ENCODE measurements at places on chromosomes 4 and X.

GRCh38 chr4:124803641-124804040 is 91.1 kb upstream of the ANKRD50 start:
- no peak for DNase-seq

- no peak for DNase-seq
Observed at GRCh38 chrX:150269605-150270254, 93.4 kb upstream of the MAMLD1 start.

DNA sequence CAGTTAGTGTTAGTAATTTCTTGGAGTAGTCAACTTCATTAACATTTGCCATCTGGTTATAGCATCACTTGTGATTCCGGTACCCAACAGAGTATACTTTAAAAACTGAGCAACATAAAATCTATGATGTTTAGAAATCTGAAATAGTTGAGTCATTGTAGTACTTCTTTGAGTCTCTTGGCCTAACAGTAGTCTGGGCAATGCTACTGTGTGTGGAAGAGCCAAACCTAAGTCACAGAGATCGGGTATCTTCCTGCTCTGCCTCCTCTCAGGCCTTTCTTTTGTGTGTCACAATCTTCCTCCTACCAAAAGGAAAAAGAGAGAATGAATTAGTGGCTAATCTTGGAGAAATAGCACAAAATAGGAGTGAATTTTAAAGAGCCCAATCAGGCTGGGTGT is 25.5 kb downstream of the DCUN1D4 start:
- DNase-seq: no peak

DNA sequence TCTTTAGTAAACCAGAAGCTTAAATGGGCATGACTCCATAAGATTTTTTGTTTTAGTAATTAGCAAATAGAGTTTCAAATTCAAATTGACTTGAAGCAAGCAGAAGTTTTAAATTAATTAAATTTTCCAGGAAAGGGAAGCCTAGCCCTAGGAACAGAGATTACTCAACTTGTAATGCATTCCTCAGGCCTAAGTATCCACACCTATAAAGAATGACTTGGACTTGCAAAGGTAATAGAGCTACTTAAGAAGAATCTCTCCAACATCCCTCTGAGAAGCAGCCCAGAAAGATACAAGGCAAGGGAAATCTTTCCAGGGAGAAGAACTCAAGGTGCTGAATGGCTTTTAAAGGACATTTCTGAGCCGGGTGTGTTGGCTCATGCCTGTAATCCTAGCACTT is 16.9 kb upstream of the TMPRSS11E start:
- no peak for DNase-seq

DNA sequence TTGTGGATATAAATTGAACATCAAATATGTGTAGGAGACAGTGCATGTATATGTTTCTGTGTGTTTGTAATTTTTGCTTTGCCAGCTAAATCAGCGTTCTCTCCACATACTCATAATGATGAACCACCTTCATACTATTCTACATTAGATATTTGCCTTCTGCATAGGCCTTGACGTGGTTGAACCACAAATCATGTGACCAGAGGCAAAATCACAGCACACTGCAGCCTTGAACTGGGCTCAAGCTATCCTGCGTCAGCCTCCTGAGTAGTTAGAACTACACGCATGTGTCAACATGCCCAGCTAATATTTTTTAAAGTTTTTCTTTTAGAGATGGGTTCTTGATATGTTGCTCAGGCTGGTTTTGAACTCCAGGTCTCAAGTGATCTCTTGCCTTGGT is 9.5 kb downstream of the UBQLN2 start:
- no peak for DNase-seq

DNA sequence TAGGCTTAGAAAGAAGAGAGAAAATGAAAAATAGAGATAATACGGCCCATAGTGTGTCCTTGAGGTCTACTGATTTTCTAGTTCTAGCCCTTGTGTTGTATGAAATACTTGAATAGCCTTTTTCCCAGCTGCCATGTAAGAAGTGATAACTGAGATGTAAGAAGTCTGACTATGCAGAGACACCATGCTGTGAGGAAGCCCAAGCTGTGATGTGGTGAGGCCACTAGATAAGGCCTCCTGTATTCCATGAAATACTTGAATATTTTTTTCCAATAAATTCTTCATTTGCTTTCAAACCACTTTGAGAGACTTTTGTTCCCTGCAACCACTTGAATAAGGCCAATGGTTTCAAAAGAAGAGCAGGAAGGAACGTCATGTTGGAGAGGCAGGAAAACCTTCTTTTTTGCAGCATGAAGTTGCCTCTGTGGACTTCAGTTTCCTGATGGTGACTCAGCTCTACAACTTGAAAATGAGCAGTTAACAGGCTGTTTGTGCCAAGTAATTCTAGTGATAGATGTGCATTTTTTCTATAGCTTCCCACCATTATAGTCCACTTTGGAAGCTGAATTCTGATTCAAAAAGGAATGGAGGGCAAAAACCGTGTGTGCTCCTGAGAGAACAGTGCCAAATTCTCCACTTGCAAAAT is 25.5 kb upstream of the FAM9C start:
- DNase-seq: no peak
